ENCODE measurements at places on chromosomes 5 and 9.

GRCh38 chr5:145943674-145944121 lies 7.3 kb downstream of the SH3RF2 start:
- peak; percentile 19 for DNase-seq

- DNase-seq: no peak
Measured at GRCh38 chr9:127803507-127804352, 1.0 kb downstream of the FPGS start.

DNA sequence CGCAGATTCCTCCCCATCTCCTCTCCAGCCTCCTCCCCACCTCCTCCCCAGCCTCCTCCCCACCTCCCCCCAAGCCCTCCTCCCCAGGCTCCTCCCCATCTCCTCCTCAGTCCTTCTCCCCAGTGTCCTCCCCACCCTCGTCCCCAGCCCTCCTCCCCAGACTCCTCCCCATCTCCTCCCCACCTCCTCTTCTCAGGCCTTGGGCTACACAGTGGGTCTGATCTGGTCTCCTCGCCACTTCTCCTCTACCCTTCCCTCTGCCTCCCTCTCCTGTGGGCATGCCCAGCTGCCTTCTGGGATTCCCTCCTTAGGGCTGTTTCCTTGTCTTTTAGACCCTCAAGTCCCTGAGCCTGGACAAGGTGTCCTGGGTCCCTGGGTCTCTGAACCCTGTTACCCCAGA lies 28.3 kb downstream of the CXXC5 start:
- peak; percentile 34 for DNase-seq

DNA sequence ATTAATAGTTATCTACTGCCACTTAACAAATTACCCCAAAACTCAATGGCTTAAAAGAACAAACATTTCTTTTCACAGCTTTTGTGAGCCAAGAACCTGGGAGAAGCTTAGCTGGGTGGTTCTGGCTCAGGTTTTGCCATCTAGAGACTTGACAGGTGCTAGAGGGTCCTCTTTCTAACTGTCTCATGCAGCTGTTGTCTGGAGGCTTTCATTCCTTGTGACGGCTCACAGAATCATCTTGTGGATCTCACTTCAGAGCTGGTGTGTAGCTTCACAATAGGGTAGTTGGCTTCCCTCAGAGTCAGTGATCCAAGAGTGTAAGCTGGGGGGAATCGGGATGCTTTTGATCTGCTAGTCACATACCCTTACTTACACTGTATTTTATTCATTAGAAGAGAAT lies 81.2 kb upstream of the APC start:
- DNase-seq: no peak

DNA sequence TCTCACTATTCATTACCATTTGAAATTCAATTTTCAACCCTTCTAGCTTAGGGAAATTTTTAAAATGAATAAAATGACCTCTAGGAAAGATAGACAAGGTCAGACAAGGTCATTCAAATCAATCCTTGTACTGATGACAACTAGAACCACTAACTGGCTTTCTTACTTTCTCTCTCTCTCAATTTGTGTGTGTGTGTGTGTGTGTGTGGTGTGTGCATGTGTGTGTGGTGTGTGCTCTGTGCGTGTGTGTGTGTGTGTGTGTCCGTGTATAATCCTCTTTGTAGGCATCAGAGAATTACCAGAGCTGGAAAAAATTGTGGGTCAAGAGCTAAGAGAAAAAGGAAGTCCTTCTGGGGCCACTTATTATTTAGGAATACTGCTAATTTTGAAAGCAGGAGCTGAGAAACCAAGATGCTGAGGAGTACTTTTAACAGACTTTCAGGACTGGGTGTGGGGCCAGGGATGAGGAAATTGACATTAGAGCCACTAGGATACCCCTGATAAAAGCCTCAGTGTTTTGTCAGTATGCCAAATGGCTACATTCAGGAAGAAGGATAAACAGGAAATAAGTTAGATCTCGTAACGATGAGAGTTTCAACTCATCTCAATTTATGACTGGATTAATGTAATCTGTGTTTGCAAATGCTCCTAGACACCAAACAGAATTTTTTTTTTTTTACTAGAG lies 723.3 kb downstream of the CETN3 start:
- DNase-seq: no peak

DNA sequence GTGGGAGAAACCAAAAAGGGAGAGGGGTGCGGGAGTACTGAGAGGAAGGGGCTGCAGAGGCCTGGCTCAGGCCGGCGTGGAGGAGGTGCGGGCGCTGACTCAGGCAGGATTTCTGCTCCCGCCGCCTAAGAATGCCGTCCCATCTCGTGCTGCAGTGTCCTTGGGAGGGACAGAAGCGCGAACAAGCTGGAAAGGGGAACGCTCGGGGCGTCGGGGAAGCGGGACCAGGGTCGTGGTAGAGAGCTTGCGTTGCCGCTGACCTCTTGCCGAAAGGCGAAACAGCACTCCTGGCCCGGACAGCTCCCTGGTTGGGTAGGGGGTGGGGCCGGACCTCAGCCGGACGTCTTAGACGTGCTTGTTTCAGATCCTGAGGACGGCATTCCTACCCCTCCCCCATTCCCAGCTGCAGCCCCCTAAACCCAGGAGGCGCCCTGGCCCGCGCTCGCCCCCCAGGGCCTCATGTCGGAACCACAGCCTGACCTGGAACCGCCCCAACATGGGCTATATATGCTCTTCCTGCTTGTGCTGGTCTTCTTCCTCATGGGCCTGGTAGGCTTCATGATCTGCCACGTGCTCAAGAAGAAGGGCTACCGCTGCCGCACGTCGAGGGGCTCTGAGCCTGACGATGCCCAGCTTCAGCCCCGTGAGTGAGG lies 1.1 kb downstream of the RELL2 start:
- peak; percentile 39 for DNase-seq

DNA sequence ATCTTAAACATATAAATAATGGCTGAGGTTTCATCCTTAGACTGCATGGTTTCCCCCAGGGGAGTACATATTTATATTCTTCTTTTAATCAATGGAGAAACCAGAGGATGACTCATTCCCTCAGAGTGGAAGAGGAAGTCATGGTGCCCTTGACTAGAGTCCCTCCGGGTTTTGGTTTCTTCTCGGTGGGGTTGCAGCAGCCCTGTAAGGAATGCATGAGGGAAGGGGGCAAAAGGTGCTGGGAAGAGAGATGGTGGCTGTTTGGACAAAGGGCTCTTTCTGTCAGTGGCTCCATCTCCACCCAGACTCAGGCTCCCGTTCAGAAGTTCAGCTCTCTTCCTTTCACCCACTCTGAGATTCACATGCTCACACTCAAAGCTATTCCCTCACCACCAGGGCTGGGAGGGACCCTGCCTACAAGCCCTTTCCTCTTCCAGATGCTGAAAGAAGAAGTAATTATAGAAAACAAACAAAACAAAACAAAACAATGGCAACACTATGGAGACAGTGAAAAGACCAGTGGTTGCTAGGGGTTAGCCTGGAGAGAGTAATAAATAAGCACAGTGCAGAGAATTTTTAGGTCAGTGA lies 129.8 kb upstream of the IL12B start:
- DNase-seq: peak; percentile 56

- DNase-seq: no peak
Measured at GRCh38 chr9:133585481-133586351, 23.5 kb downstream of the FAM163B start.

DNA sequence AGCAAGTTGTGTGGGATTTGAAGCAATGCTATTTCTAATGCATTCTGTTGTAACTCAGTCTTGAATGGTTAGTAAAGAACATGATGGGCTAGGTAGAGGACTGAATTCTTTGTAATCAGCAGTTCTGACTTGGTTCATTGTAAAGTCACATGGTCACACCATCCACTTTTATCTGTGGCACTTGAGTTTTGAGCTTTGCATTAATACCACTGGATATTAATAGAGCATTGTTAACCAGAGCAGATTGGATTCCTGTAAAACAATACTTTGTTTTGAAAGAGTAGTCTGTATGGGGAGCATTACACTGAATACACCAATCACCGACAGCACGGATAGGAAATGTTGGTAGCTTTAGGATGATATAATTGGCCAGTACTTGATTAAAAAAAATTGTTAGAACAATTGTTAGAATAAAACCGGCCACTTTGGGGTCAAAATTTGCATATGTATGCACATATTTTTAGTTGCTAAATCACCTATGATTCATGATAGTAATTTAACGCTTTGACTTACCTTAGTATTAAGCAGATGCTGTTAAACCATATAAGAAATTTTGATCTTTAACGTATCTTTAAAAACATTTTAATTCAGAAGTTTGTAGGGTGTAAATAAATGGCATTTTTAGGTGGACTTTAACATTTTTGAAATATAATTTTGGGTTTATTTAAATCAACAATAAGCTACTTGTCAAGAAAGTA lies 17.4 kb downstream of the SLC12A2 start:
- peak; percentile 29 for DNase-seq

DNA sequence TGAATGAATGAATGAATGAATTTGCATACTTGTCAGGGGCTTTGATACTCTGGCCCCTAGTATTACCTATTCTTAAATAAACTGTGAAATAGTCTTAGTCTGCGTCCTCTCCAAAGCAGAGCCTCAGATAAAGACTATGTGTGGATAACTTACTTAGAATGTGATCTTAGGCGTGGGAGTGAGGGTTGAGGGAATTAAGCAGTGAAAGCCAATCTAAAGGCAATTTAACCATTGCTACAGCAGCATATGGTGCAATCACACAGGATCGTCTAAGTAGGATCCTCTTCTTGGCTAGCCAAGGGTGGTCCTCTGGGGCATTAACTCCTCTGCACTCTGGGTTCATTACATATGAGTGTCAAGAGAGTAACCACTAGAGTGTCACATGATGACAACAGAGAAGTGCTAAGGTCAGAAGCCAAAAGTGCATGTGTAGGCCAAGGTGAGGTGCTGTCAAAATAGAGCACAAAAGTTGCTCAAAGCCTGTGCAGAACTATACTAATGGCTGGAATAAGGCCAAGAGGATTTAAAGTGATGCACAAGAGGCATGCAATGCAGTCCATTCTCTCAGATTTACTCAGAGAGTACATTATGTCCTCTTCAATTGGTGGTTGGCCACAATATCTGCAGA lies 274.4 kb upstream of the SEMA6A start:
- no peak for DNase-seq

DNA sequence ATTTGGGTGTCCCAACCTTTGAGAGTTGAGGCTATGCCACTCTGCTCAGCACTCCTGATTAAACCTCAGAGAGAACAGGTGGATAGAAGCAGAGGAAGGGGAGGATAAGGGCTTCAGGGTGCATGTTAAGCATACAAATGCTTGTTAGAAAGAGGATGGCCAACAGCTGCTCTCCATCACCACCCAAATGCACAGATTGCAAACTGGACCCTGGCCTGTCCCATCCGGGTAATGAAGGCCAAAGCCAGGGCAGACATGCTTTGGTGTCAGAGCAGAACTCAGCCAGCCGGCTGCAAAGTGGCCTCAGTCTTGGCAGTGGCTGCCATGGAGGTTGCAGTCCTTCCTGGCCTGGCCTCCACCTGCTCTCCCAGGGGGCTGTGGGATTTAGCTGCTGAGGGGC lies 84.3 kb downstream of the SIL1 start:
- DNase-seq: no peak

DNA sequence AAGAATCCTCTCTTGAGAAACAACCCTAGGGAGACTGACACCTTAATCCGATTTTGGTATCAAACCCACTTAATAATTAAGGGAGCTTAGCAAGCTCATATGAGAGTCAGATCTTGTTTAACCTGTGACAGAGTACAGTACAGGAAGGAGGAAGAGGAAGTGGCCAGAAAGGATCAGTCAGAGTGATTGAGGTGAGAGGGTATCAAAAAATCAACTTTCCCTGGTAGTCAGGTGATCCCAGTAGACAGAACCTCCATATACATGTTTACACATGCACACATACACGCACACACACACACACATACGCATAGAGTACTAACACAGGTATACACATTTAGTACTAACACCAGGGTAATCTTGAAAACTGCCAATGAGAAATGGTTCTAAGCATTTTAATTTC lies 56.8 kb downstream of the GLIS3 start:
- no peak for DNase-seq

DNA sequence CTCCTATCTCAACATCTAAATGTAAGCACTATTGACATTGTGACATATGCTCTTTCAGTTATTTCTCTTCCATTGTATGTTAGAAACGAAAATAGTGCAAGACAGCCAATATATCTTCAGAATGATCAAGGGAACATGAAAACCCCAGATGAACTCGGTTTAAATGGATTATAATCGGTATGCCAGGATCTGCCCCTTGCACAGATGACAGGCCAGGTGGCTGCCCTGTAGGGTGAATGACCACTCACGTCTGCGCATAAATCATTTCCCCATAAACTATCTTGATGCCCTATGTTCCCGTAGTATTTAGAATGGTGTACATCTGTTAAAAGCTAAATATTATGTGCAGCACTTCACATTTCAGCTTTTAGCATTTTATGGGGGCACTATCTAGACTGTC lies 69.7 kb upstream of the RANBP3L start:
- no peak for DNase-seq

DNA sequence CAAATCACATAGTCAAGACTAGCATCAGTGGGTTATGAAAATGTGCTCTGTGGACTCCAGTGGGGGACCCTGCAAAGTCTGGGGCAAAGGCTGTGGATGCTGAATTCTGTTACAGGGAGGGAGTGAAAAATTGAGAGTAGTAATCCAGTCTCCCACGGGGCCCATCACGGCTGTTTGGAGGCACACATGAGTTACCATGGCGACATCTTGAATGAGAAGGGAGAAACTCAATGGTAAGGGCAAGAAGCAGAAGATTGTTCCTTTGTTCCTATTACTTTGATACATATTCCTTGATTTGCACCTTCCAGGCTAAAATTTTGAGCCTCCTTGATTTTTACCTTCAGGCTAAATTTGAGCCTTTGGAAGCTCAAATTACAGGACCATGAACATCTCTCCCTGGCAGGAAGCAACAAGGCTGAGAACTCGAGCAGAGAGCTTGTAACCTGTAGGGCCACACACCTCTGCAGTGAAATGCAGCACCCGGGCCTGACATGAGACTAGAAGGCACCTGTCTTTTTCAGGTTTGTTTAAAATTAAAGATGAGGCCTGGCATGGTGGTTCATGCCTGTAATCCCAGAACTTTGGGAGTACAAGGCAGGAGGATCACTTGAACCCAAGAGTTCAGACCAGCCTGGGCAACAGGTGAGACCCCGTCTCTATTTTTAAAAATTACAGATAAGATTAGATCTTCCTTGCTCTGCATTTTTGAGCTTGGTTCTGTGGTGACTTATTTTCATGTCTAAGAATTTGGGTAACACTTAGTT lies 31.0 kb upstream of the ZFR start:
- DNase-seq: no peak

GRCh38 chr9:136725612-136726011 lies 13.2 kb downstream of the DIPK1B start:
- DNase-seq: peak; percentile 71

Measured in SK-MEL-5 (cell line).